ENCODE measurements at places on chromosomes 4 and X.

- peak; percentile 65 for DNase-seq
- no peaks in the 10 kb centered on the region for H3K36me3 ChIP-seq
- H3K4me3 ChIP-seq: no peak overlapping the region
- no peak overlapping the region for H3K27ac ChIP-seq
- no peaks in the 10 kb centered on the region for H3K27me3 ChIP-seq
- H3K4me1 ChIP-seq: no peaks in the 10 kb centered on the region
Observed at GRCh38 chrX:107272431-107272921, 66.1 kb downstream of the DNAAF6 start.

DNA sequence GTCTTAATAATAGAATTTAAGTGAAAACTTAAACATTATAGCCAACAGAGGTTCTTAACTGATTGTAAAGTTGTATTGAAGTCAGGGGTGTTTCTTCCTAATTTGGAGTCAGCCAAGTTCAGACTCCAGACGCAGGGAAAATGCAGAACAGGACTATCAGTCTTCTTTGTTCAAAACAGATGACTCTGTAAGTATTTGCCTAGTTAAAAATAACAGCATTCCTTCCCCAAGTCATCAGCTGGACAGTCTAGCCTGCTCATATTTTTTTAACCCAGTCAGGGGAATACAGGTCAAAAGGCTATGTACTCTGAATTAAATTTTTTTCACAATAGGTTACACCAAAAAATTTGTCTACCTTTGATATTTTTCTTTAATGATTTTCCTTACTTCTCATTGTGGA, 73.8 kb upstream of the DCLK2 start:
- peaks cover 4% of the 10 kb centered on the region for H3K4me1 ChIP-seq
- no peak overlapping the region for H3K27ac ChIP-seq
- H3K27me3 ChIP-seq: no peaks in the 10 kb centered on the region
- H3K4me3 ChIP-seq: no peak overlapping the region

GRCh38 chrX:129585167-129585566, 45.1 kb downstream of the OCRL start:
- no peaks in the 10 kb centered on the region for H3K27me3 ChIP-seq
- no peaks in the 10 kb centered on the region for H3K4me1 ChIP-seq
- H3K4me3 ChIP-seq: no peak overlapping the region
- H3K27ac ChIP-seq: no peak overlapping the region

GRCh38 chrX:68115371-68115770, 317.9 kb downstream of the OPHN1 start:
- no peaks in the 10 kb centered on the region for H3K27me3 ChIP-seq
- H3K4me3 ChIP-seq: no peak overlapping the region
- no peak overlapping the region for H3K27ac ChIP-seq
- no peaks in the 10 kb centered on the region for H3K4me1 ChIP-seq
- DNase-seq: no peak
